ENCODE measurements at places on chromosomes 4 and X.

DNA sequence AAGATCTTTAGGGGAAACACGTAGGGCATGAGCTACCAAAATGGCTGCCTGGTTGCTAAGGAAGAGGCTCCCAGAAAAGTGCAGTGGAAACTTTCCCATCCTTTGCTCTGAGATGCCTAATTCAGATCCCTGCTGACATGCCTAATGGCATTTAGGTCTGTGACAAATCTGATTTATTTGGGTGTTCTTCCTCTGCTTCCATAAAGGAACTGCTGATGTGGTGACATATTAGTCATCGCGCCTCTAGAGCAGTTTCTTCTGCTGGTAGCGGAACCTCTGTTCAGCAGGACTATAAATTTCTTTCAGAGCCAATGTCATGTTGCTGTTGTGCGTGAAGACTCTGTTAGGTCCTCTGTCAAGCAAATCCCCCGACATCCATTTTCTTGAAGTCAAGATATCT is 310.0 kb downstream of the PDHA2 start:
- no peak overlapping the region for H3K27ac ChIP-seq
- H3K4me3 ChIP-seq: peak overlapping the region; percentile 32
- H3K4me1 ChIP-seq: peaks cover 9% of the 10 kb centered on the region

DNA sequence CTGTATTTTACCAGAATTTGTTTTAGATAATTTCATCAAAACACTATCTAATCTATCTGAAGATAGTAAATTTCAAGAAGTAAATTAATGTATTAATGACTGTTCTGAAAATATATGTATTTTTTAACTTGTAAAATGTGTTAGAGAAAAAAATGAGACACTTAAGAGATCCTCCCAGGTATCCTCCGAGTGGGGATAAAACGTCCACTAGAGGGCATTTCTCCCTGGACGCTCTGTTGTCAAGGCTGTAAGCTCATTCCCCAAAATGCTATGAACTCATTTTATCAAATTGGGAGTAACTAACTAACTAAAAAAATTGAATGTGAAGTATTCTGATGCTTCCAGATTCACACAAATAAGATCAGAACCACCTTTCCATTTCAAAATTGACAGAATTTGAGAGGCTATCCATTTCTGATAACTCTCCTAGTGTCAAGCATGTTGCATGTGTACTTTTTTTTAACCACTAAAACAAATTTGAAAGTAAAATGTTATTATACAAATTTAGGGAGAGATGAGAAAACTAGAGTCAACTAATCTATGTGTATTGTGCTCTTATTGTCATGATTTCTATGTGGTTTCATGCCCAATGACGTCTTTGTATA is 337.3 kb upstream of the HS3ST1 start:
- no peaks in the 10 kb centered on the region for H3K4me1 ChIP-seq
- H3K4me3 ChIP-seq: no peak overlapping the region
- no peak for DNase-seq
- H3K27me3 ChIP-seq: no peaks in the 10 kb centered on the region
- no peaks in the 10 kb centered on the region for H3K36me3 ChIP-seq

- no peak for DNase-seq
- peaks cover 9% of the 10 kb centered on the region for H3K27me3 ChIP-seq
- H3K4me1 ChIP-seq: no peaks in the 10 kb centered on the region
- no peaks in the 10 kb centered on the region for H3K36me3 ChIP-seq
- H3K27ac ChIP-seq: no peak overlapping the region
These were observed 61.4 kb downstream of the AGA start for GRCh38 chr4:177380730-177381287.

DNA sequence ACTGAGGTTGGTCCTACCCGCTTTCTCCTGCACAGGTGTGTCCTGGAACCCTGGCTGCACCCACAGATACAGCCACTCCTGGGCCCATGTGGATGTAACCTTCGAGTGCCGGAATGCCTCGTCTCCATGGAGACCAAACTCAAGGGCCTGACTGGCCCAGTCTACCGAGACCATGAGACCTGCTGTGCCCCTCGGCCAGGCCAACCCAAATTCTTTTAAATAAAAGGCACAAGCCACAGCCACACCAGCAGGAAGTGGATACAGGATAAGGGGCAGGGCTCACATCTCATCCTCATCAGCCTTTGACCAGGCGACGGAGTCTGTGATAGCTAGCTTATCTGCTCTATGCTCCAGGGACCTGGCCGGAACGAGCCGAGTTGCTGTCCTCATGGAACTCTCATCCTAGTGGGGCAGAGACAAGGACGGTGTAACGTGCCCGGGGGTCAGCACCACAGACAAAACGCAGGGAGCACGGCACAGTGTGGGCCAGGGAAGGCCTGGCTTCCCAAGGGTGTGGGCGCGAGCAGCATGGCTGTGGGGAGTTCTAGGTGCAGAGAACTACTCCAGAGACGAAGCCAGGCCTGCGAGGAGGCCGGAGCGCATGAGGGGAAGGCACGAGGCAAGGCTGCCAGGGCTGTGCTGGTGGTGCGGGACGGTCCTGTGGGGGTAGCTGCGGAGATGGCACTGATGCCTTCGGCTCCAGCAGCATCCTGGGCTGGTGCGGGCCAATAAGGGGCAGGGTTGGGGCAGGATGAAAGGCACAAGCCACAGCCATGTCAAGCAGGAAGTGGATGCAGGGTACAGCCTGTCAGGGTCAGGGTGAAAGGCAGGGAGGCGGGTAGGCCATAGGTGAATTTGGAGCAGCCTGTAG is 22.7 kb downstream of the NOP14 start:
- H3K27ac ChIP-seq: no peak overlapping the region
- no peaks in the 10 kb centered on the region for H3K27me3 ChIP-seq
- peaks cover 3% of the 10 kb centered on the region for H3K36me3 ChIP-seq
- DNase-seq: peak; percentile 61

- no peak overlapping the region for H3K4me3 ChIP-seq
- no peaks in the 10 kb centered on the region for H3K4me1 ChIP-seq
- H3K36me3 ChIP-seq: no peaks in the 10 kb centered on the region
- DNase-seq: no peak
- H3K27ac ChIP-seq: no peak overlapping the region
These were observed 106.0 kb upstream of the GRXCR1 start for GRCh38 chr4:42786350-42787078.

GRCh38 chrX:45046417-45046816 is 154.3 kb downstream of the DIPK2B start:
- H3K36me3 ChIP-seq: peaks cover 6% of the 10 kb centered on the region
- no peak overlapping the region for H3K4me3 ChIP-seq
- no peaks in the 10 kb centered on the region for H3K4me1 ChIP-seq
- H3K27me3 ChIP-seq: no peaks in the 10 kb centered on the region

DNA sequence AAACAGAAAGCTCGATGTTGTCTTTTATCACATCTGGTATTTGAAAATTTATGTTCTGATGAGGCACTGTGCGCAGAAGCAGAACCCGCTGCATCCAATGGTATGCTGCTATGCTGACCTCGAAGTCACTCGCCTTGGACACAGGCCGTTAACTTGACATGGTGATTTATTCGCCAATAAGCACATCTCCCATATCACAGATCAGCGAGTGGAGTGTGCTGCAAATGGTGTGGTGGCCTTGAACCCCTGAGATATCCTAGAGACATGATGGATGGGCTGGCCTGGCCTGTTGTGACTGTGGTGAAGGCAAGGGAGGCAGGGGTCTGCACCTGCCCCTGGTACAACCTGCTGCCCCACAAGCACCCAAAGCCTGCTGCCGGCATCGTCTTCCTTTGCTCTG is 175.4 kb upstream of the FRG1 start:
- DNase-seq: no peak
- H3K27ac ChIP-seq: no peak overlapping the region
- no peak overlapping the region for H3K4me3 ChIP-seq
- no peaks in the 10 kb centered on the region for H3K36me3 ChIP-seq
- H3K27me3 ChIP-seq: no peaks in the 10 kb centered on the region

DNA sequence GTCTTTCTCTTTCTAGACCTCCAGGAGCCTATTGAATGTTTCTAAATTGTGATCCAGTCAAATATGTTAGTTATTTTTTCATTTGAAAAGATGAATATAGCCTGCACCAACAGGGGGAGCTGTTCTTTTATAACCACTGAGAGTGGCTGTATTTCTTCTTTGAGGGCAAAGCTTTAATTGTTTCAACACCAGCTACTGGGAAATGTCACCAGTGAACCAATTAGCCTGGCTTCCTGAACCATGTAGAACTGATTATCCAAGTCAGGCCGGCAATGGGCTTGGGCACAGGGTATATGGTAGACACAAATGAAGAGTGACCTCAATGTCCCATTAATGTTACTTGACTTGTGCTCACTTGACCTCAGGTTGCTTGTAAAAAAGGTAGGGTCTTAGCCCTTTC is 4.8 kb upstream of the DAPP1 start:
- H3K27ac ChIP-seq: no peak overlapping the region
- no peak overlapping the region for H3K4me3 ChIP-seq
- no peak for DNase-seq
- H3K36me3 ChIP-seq: no peaks in the 10 kb centered on the region
- H3K27me3 ChIP-seq: peaks cover 5% of the 10 kb centered on the region

- H3K4me3 ChIP-seq: no peak overlapping the region
- DNase-seq: no peak
- H3K27ac ChIP-seq: no peak overlapping the region
- H3K4me1 ChIP-seq: no peaks in the 10 kb centered on the region
These were observed 671.7 kb upstream of the NR3C2 start for GRCh38 chr4:149113804-149114430.

- DNase-seq: no peak
- H3K36me3 ChIP-seq: no peaks in the 10 kb centered on the region
- H3K27me3 ChIP-seq: no peaks in the 10 kb centered on the region
- peaks cover 4% of the 10 kb centered on the region for H3K4me1 ChIP-seq
- H3K27ac ChIP-seq: no peak overlapping the region
- no peak overlapping the region for H3K4me3 ChIP-seq
These were observed 45.8 kb downstream of the SLC39A8 start for GRCh38 chr4:102299354-102300107.

DNA sequence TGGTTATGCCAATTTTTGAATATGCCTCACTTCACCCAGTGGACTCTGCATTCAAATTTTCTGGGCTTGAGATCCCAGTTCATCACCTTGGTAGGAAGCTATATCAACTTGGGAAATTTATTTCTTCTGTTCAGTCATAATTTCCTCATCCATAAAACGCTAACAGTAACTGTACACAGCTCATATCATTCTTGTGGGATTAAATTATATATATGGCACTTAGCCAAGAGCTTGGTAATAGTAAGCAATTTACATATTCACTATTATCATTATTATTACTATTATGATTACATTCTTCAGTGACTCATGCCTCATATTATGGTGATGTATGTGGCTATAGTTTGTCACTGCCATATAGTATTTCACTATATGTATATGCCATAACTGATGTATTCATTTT is 177.6 kb downstream of the CPE start:
- no peak overlapping the region for H3K27ac ChIP-seq
- no peaks in the 10 kb centered on the region for H3K27me3 ChIP-seq
- no peak for DNase-seq
- no peaks in the 10 kb centered on the region for H3K36me3 ChIP-seq
- no peaks in the 10 kb centered on the region for H3K4me1 ChIP-seq

- no peaks in the 10 kb centered on the region for H3K36me3 ChIP-seq
- no peak overlapping the region for H3K4me3 ChIP-seq
- DNase-seq: no peak
These were observed 26.9 kb upstream of the BEX4 start for GRCh38 chrX:103187953-103188475.

DNA sequence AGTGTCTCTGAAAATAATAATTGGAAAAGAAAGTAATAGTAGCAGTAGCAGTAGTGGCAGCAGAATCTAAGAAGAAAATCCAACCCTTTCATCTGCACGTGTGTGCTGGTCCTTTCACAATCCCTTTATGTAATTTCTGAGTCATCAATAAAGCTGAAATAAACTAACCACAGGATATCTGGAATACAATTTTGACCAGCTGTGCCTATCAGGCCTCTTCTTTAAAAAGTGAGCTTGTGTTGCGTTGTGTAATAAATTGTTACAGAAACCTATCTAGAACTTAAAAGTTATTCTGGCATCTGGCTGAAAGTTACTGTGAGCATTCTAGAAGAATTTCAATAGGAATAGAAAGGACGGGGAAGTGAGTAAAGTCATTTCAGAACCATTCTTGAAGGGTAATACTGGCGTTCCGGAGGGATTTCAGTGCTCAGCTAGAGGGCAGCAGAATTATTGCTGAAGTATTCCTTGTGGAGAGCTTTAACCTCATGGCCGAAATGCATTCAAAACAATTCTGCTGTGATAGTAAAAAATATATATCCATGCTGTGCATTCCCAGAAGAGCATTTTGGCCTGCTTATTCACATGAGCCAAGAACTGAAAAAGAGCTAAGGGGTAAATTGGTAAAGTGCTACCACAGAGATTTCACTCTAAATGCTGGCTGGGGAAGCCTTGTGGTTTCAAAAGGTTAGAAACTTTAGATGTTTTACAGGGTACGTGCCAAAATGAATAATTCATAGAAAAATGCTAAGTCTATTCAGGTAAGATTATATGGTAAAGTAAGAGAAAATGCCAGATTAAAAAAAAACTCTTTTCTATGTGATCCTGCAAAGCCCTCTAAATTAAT is 260.6 kb downstream of the NKX6-1 start:
- DNase-seq: no peak
- H3K4me1 ChIP-seq: no peaks in the 10 kb centered on the region
- no peak overlapping the region for H3K4me3 ChIP-seq
- no peak overlapping the region for H3K27ac ChIP-seq
- no peaks in the 10 kb centered on the region for H3K36me3 ChIP-seq

DNA sequence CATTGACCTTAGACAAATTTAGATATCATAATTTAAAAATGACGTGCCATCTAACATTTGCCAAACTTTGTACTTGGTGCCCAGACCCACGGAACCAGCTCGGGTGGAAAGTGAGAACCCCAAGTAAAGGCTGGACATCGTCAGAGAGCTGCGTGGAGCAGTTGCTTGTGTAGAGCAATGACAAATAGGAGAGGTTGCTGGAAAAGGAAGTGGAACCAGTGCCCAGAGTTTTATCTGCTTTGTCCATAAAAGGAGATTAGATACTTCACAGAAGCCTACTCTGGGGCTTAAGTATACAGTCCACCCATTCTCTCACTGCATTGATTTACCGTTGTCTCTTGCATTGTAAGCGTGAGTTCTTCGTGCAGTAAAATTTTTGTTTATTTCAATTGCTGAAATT is 5.4 kb upstream of the TBC1D1 start:
- H3K36me3 ChIP-seq: no peaks in the 10 kb centered on the region
- H3K27me3 ChIP-seq: peaks cover 62% of the 10 kb centered on the region
- H3K27ac ChIP-seq: no peak overlapping the region
- no peak for DNase-seq

DNA sequence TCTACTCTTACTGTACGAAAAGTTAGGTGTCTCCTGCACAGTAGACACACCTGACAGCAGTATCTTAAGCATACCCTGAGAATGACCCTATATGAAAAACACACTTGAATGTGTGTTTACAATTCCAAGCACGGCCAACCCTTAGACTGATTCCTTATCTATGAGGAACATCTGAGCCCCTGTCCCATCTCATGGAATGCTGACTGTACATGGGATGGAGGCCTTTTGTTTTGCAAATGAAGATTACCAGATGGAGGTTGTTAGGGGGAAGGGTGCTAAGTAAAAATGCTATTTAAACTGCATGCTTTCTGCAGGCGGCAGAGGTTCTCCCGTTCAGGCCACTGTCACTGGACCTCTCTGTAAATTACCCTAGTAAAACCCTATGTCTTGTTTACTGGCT is 2.2 kb downstream of the PAQR3 start:
- H3K27ac ChIP-seq: peak overlapping the region; percentile 93
- H3K27me3 ChIP-seq: peaks cover 2% of the 10 kb centered on the region
- DNase-seq: no peak

- H3K4me3 ChIP-seq: no peak overlapping the region
- H3K36me3 ChIP-seq: no peaks in the 10 kb centered on the region
- H3K4me1 ChIP-seq: no peaks in the 10 kb centered on the region
- H3K27me3 ChIP-seq: no peaks in the 10 kb centered on the region
- DNase-seq: no peak
- no peak overlapping the region for H3K27ac ChIP-seq
These were observed 200.0 kb upstream of the MAOA start for GRCh38 chrX:43456063-43456462.
